Stimulated activated CD4-positive, alpha-beta T cell treated with anti-CD3 and anti-CD28 coated beads, TNF-alpha, amount 100 ng/mL, for 1 hour (primary cell): ENCODE measurements at places on chromosomes 1 and 21.

- DNase-seq, result no peak
Measured at GRCh38 chr21:34935452-34935851, 113.7 kb downstream of the RUNX1 start.

DNA sequence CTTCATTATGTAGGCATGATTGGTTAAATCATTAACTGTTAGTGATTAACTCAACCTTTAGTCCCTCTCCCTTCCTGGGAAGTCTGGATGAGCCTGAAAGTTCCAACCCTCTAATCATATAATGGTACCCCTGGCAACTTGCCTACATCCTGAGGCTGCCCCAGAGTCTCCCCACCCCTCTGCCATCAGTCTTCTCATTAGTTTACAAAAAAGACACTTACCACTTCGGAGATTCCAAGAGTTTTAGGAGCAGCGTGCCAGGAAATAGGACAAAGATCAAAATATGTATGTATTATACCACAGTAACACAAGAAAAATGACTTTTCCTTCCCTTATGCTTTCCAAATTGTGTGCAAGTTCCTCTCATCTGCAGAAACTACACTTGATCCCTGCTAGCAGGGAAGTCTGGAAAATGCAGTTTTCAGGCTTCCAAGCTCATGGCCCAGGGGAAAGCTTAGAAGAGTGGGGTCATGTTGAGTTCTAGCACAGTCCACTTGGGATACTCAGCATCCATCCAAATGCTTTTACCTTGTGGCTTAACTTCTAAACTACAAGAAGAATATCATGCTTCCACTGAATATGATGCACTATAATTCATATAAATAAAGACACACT is 64.6 kb upstream of the PPIH start:
- no peak for DNase-seq

- no peak for DNase-seq
Measured at GRCh38 chr1:119373465-119373864, 4.9 kb downstream of the HAO2 start.

DNA sequence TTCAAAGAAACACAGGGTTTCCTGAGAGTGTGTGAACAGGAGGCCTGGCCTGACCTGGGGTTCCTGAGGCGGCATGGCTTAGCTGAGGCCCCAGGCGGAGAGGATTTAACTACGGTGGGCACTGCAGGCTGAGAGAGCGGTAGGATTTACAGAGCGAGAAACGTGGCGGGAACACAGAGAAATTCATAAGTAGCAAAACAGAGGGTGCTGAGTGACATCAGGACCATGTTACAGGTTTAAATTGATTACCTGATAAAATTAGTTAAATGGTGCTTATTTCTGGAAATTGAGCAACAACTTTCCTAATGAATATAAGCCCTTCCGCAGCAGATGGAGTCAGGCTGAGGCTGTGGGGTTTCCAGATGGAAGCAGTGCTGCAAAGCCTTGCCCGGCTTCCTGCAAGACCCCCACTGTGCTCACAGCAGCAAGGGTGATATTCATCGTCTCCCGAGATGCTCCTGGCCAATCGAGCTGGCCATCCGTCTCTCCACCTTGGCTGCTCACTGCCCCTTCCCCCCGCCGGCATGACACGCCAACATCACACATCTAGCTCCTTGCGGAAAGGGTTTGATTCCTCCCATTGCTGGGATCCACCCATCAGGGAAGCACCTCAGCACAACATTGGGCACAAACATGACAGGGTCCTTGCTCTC is 69.4 kb upstream of the MORC3 start:
- no peak for DNase-seq

DNA sequence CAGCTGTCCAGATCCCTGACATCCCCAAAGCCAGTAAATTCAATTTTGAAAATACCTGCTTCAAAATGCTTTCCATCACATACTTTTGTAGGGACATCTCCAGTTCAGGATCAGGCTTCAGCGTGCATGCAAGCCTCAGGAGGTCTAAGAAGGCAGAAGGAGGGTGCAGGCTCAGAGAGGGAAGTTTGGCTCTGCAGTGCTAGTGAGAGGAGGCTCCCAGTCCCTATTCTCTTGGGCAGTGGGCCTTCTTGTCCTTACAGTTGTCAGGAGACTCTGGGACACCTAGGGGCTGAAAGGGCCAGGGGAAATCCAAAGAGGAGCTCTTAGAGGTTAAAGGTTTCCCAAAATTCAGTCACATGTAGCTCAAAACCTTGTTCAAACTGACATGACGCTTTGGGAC is 20.1 kb downstream of the ADCY10 start:
- no peak for DNase-seq
